ENCODE measurements at places on chromosomes 7 and 10.
A peak's percentile ranks its signal among the peaks of the same experiment; 100 is the strongest.

DNA sequence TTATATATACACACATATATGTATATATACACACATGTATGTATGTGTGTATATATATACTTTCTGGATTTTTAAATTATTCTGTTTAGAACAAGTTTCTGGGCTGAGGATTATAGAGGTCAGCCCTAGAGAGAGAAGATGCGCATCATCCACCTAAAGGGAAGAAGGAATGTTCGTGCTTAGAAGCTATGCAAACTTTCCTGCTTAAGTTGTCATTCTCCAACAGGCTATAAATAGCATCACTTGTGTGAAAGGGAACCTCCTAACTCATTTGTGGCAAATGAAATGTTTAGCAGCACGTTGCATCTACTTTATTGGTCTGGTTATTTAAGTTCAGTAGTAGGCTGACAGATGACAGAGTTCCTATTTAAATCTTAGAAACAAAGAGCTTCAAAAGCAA lies 23.9 kb upstream of the TPK1 start:
- no peak for DNase-seq

- DNase-seq, result no peak
These were observed 13.9 kb downstream of the STX1A start for GRCh38 chr7:73705551-73705920.

GRCh38 chr7:23964715-23965114 lies 254.7 kb downstream of the STK31 start:
- DNase-seq, result no peak

- DNase-seq, result no peak
These were observed 2.6 kb upstream of the ZNF503 start for GRCh38 chr10:75403939-75404814.

DNA sequence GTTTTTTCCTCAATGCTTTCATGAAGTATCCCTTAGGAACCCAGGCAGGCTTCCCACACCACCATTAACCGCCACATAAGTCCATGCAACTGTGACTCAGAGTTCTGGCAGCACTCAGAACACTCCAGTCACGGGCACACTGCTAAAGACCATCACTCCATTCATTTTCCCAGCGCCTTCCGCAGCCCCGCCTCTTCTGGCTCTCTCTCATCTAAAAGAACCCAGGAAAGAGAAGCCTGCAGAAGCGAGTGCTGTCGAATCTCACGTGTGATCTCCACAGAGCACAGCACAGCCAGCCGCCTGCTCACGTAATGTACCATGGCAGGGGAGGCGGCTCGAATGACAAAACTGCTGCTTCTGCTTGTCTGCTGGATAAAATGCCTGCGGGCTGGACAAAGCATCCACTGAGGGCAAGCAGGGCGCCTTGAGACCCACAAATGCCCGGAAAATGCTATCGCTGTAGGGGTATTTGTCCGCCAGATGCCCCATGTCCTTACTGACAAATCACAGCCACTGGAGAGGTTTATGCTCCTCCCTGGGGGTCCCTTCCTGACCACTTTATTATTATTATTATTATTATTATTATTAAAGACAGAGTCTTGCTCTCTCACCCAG lies 1.8 kb downstream of the PSMG3 start:
- no peak for DNase-seq

- no peak for DNase-seq
These were observed 204.6 kb downstream of the HDAC9 start for GRCh38 chr7:18700147-18700546.

DNA sequence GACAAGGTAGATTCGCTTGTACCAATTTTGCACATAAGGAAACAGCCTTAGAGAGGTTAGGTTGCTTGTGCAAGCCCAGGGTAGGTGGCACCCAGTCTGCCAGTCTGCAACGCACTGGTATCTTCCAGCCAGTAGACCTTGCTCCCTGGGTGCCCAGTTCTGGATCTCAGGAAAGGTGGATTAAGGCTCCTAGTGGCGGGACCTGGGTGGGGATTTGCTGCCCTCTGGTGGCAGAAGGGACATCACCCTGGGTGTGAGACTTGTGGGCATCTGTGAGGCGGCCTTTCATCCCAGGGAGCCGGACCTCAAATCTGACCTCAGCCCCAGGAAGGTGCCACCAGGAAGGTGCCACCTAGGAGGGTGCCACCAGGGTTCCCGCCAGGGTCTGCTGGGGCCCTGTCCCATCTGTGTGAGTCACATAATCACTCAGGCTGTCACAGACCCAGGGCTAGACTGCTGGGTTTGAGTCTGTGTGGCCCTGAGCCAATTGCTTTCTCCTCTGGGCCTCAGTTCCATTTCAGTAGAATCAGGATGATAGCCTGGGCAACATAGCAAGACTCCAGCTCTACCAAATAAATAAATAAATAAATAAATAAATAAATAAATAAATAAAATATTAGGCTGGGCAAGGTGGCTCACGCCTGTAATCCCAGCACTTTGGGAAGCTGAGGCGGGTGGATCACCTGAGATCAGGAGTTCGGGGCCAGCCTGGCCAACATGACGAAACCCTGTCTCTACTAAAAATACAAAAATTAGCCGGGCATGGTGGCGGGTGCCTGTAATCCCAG lies 5.3 kb upstream of the PRKRIP1 start:
- DNase-seq, result peak; percentile 84

- DNase-seq, result no peak
These were observed 22.4 kb upstream of the ZNF488 start for GRCh38 chr10:47406548-47406869.

DNA sequence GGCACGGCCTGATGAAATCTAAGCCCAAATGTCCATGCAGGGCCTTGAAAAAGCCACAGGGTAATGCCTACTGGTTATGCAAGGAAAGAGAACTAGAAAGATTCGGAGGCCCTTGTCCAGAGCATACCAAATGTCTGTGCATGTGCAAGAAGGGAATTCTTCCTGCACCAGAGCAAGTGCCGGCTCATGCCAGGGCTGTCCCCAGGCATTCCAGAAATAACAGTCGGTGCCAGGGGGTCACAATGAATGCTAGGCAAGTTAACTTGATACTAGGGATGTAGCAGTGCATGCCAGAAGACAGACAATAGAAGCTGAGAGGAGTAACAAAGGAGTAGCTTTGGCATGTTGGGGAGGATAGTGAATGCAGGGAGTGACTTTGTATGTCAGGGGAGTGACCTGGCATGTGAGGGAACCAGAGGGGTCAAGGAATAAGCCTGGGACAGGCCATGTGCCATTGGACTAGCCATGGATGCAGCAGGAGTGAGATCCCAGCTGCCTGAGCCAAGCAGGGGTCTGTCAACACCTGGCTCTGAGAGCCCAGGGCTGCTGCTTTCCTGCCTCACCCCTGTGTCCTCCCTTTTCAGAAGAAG lies 119.5 kb upstream of the UNC5B start:
- DNase-seq, result peak; percentile 65

DNA sequence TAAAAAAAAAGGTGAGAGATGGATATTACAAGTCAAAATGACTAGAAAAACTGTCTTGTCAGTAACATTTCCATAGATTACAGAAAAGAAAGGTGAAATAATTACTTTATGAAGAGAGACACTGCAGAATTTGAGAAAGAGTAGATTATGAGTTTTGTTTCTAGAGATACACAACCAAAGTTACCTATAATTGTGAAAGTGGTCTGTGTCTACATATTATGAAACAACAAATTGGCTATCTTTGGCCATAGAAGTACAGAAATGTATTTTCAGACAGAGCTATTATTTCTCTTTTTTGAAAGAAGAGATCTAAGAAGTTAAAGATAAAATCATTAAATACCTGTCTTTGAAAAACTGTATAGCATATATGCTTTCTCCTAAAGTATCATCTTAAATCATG lies 30.1 kb downstream of the KCND2 start:
- no peak for DNase-seq

DNA sequence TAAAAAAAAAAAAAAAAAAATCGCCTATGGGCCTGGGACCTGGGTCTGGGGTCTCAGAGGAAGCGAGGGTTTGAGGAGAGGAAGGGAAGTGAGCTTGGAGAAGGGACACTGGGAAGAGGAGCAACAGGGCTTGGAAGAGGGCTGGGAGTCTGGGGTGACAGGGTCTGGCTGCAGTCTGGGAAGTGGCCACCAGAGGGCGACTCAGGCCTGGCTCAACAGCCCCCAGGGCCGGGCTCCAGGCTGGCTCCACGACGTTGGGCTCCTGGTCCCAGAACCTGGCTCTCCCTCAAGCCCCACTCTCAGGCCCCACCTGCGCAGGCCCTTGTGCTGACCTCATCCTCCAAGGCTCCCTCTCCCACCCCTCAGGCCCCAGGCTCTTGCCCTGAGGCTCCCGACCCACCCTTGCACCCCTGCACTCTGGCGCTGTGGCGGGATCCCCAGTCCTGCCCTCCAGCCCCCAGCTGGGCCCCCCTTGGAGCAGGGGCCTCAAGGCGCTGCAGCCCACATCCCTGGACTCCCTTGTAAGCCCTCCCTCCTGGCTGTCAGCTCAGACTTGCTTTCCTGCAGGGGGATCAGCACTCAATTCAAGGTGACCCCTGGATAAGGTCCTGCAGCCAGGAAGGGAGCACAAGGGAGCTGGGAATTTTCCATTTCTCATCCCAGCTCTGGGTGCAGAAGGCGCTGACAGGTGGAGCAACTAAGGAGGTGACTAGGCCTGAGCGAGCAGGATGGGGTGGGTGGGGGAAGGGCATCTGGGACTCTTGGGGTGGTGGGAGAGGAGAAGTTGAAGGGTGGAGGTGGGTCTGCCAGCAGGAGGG lies 5.4 kb upstream of the SPACDR start:
- DNase-seq, result peak; percentile 83

- no peak for DNase-seq
These were observed 23.9 kb upstream of the PLPP4 start for GRCh38 chr10:120433141-120433540.

- no peak for DNase-seq
These were observed 12.0 kb downstream of the PPP1R17 start for GRCh38 chr7:31699050-31699449.

DNA sequence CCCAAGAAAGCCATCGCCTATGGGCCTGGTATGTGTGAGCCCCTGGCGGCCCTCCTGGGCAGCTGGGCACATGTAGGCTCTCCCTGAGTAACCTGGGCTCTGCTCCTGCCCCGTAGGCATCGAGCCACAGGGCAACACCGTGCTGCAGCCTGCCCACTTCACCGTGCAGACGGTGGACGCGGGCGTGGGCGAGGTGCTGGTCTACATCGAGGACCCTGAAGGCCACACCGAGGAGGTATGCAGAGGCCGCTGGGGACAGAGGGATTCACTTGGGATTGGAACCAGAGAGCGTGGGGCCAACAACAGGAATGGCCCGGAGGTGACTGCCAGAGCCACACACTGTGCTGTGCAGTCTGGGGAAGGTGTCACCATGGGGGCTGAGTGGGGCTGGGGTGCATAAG lies 7.3 kb downstream of the FLNC start:
- no peak for DNase-seq

- no peak for DNase-seq
These were observed 3.1 kb downstream of the ZNF786 start for GRCh38 chr7:149087376-149087775.

- DNase-seq, result no peak
These were observed 37.9 kb upstream of the ANKRD1 start for GRCh38 chr10:90958781-90959180.

GRCh38 chr7:134755422-134756022 lies 23.9 kb upstream of the CALD1 start:
- DNase-seq, result no peak

DNA sequence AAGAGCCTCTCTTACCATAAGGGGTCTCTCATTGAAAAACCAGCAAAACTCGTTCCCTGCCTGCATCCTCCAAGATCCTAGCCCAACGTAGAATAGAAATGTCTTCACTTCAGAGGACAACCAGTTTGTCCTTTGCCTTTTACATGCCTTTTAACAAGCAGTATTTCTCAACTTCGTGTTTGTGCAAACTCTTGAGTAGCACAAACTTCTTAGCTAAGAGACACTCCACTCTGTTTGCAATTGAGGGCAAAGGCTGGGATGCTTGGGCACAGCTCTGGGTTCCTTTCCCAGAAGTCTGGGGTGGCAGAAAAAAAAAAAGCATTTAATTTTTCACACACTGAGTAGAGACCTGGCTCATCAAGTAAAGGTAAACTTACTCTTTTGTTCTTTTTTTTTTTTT lies 19.5 kb upstream of the KCTD7 start:
- no peak for DNase-seq

GRCh38 chr10:42962110-42962901 lies 114.6 kb upstream of the RET start:
- DNase-seq, result peak; percentile 68

DNA sequence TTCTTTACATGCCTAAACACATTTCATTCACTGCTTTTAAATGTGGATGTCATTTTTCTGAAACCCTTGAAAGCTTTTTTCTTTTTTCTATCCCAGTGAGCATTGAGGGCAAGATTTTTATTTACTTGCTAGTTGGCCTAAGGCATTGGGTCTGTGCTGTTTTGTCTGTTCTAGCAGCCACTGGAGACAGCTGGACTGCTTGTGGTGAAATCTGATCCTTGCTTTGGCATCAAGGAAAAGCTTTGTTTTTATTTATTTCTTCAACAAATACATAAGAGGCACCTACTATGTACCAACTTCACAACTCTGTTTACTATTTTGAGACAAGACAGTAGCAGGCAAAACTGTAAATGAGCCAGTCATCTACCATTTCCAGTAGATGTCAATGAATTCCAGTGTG lies 28.4 kb upstream of the PDLIM1 start:
- DNase-seq, result no peak

- no peak for DNase-seq
These were observed 75.6 kb downstream of the AKR1C4 start for GRCh38 chr10:5272065-5272803.

- peak; percentile 40 for DNase-seq
These were observed 3.0 kb downstream of the ZNF488 start for GRCh38 chr10:47381103-47381395.

DNA sequence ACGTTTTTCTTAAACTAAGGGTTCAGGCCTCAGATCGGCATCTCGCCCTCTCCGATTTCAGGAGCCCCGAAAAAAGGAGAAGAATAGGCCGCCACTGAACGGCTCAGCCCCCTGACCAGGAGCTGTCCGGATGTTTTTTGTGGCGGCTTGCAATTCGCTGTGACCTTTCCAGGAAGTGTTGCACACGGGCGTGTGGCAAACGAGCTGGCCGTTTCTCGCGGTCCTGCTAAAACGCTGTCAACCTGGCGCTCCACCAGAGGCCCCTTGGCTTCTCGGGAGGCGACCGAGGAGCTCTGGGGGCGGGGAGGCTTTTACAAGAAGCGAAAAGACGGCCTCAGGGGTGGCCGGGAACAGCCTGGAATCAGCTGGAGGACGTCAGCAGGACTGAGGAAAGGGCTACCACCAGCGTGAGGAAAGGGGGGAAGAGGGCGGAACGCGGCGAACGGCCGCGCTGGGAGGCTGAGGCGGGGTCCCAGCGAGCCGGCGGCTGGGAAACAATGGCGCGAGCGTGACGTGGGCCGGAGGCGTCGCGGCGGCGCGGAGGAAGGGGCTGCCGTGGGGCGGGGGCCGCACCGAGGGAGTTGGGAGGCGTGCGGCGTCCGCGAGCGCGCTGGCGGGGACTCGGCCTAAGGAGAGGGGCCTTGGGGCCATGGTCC lies 493 bp downstream of the NT5C2 start:
- DNase-seq, result peak; percentile 90

- DNase-seq, result no peak
These were observed 309.4 kb downstream of the AUTS2 start for GRCh38 chr7:69907720-69908119.

DNA sequence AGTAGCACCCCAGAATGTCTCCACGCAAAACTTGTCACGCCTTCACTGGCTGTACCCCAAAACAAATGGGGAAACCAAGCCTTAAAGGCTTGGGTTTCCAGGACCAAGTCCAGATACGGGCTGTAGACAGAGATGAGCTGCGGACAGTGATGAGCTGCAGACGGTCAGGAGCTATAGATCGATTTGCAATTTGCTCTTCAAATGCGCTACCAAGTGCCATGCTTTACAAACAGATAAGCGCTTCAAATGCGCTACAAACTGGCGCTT lies 658 bp upstream of the SGCE start:
- DNase-seq, result no peak
